ENCODE measurements at places on chromosomes 13 and 19.

GRCh38 chr13:34750078-34750931 lies 191.8 kb upstream of the NBEA start:
- no peak for DNase-seq

DNA sequence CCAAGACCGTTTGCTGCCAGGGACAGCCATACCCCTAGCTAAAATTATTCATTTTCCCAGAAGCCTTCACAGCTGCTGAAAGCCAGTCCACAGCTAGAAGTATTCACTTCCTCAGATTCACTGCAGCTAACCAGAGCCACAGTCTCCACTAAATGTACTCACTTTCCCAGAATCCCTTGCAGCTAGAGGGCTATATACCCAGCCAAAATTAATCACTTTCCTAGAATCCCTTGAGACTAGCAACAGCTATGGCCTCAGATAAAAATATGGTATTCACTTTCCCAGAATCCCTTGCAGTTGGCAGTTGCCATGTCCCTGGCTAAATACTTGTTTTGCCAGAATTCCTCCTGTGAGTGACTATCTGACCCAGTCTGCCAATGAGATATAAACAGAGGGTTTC lies 13.8 kb upstream of the MEIS3 start:
- DNase-seq: no peak

DNA sequence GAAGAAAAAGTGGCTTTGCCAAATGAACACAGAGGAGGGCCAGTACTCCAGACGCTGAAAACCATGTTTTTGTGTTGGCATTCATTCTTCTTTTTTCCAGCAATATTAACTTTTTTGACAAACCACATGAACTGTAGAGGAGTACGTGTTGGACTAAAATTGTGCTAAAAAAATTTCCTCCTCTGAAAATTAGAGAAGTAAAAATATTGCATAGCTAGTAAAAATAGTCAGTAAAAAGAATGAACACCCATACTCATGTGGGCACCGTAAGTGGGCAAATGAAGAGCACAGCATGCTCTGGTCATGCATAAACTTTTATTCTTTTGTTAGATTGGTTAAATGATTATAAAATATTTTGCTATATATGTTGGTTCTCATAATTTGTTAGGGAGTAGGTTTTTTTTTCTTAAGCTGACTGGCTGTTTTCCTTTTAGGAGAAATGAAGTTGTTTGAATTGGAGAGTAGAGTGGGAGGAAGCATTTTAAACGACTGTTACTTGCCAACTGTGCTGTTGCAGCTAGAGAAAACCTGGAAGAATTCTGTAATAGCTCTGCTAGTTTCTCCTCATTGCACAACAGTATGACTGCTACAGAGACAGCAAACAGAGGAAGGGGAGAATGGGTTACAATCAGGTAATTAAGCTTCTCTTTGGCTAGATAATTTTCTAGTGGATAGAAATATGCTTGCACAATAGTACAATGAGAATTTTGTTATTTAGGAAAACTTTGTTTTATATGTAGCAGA lies 222.4 kb downstream of the KCTD12 start:
- no peak for DNase-seq

DNA sequence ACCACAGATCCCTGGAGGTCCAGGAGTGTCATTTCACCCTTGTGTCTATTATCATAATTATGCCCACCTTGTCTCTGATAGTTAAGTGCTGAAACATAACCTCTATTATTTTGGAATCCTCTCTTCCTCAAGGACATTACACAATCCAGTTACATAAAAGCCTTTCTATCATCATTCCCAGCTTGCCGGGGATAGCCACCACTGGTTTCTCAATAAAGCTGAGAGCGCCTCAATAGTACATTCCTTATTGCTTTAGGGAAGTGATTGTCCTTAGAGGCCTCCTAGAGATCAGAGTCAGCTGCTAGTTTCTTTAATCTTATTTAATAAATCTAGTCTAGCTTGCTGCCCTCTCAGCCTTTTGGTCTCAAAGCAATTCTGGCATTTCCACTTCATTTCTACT lies 490.0 kb upstream of the ATXN8OS start:
- no peak for DNase-seq

DNA sequence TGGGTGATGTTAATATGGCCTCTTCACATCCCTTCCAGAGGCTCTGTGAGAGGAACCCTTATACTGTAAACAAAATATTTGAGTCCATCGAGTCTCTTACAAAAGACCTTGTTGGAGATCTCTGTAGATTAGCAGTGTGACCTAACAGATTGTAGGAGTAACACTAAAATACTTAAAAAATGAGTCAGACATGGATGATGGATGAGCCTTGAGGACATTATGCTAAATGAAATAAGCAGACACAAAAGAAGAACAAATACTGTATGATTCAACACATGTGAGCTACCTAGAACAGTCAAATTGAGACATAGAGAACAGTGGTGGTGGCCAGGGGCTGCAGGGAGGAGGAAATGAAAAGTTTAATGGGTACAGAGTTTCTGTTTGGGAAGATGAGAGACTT lies 152.2 kb upstream of the UBL3 start:
- peak; percentile 57 for DNase-seq

GRCh38 chr13:73939071-73939380 lies 195.2 kb downstream of the KLF12 start:
- no peak for DNase-seq

DNA sequence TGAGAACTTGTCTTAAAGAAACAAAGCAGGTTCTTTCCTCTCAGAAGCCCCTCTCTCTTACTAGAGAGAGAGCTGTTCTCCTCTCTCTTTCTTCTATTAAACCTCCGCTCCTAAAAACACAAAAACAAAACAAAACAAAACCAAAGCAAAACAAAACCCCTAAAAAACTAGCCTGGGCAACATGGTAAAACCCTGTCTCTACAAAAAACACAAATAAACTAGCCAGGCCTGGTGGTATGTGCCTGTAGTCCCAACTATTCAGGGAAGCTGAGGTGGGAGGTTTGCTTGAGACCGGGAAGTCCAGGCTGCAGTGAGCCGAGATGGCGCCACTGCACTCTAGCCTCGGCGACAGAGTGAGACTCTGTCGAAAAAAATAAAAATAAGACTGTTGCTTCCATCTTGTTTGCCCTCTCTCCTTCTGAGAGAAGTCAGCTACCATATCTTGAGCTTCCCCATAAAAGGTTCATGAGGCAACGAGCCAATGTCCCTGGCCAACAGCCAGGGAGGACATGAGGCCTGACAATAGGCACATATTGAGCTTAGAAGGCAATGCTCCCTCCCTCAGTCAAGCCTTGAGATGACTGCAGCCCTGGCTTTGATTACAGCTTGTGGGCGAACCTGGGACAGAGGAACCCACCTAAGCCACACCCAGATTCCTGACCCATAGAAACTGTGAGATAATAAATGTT lies 17.5 kb upstream of the FLT3 start:
- DNase-seq: no peak

DNA sequence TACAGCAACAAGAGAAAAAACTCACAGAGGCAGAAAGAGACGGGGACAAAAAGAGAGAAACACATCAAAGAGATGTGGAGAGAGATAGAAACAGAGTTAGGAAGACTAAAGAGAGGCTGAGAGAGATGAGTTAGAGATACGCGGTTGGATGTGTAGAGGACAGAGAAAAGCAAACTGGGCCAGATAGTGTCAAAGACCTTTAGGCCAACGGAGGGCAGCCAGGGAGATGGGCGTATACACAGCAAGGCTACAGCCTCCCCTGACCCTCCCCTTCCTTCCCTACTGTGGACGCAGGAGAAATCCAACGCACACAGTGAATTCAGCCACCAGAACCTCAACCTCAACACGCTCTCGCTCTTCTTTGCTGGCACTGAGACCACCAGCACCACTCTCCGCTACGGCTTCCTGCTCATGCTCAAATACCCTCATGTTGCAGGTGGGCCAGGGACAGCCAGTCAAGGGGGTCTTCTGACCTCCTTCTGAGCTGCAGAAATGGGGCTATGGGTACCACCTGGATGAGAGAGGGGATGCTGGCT lies 18.7 kb downstream of the CYP2B6 start:
- DNase-seq: no peak

DNA sequence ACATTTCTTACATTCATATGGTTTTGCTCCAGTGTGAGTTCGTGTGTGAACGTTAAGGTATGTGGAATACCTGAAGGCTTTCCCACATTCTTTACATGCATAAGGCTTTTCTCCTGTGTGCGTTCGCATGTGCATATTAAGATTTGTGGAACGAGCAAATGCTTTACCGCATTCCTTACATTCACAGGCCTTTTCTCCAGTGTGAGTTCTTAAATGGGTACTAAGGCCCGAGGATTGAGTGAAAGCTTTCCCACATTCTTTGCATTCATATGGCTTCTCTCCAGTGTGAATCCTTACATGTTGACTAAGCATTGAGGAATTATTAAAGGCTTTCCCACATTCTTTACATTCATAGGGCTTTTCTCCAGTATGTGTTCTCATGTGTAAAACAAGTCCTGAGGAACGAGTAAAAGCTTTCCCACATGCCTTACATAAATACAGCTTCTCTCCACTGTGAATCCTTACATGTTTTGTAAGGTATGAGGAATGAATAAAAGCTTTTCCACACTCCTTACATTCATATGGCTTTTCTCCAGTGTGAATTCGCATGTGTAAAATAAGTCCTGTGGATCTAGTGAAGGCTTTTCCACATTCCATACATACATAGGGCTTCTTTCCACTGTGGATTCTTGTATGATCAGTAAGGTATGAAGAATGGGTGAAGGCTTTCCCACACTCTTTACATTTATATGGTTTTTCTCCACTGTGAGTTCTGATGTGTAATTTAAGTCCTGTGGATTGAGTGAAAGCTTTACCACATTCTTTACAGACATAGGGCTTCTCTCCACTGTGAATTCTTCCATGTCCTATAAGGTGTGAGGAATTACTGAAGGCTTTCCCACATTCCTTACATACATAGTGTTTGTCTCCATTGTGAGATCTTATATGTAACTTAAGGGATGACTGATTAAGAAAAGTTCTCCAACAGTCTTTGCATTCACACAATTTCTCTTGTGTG lies 10.7 kb downstream of the ZNF846 start:
- DNase-seq: no peak

DNA sequence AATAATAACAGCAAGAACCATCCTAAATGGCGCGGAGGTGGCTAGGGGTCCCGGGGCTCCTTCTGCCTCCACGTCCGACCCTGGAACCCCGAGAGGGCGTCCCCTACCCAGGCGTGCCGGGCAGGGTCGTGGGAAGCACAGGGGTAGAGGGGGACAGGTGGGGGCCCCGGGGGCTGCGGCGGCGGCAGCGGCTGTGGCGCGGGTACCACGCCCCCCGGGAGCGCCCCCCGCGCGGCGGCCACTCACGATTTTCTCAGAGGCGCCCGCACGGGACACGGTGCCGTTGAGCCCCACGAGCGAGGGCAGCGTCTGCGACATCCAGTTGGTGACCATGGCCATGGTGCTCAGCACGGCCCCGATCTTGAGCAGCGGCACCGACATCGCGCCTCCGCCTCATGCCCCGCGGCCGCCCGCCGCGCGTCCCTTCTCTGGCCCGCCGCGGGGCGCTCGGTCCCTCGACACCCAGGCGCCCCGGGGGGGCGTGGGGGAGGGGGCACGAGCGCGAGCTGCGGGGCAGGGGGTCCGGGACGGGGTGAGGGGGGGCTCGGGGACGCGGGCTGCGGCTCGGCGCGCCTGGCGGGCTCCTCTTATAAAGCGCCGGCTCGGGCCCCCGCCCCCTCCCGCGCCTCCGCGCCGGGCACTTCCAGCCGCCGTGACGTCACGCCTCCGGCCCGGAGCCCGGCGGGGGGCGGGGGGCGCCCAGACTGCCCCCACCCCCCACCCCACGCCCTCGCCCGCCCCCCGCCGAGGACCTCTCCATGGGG lies 22.9 kb downstream of the OLFM2 start:
- no peak for DNase-seq

DNA sequence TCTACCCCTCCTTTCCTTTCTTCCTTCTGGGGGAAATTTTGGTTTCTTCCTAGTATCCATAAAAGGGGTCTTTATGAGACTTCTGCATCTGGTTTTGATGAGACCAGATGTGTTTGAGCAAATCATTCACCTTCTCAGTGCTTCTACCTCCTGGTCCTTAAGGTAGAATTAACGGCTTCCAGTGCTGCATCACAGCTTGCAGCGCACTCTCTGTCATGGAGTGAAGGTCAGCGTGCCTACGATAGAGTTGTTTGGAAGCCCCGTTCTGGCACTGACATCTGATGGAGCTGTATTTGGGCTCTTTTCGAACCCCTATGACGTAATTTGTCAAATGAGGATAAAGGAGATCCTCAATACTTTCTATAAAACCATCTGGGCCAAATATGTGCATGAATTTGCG lies 164.2 kb downstream of the MTUS2 start:
- DNase-seq: no peak

DNA sequence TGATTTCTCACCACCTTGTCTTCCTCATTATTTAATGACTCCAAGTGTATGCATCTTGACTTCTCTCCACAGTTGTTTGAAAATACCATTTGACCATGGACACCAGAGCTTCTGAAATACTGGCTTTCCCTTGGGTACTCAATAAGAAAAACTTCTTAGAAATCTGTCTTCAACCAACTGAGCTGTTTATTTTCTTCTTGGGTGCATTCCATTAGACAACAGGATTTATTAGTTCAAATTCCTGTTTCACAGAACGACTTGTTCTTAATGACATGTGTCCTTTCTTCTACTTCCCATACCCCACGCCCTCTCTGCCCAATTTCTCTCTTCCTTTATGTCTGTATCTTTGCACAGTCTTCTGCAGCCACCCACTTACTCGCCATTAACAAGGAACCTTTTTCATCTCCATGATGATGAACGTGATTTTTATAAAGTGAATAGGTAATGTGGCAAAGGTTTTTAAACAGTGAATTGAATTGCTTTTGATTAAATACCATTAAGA lies 11.3 kb upstream of the ITM2B start:
- DNase-seq: no peak

GRCh38 chr19:49056101-49056901 lies 1.2 kb downstream of the CGB7 start:
- DNase-seq: no peak

GRCh38 chr13:72255908-72256307 lies 388.9 kb upstream of the DACH1 start:
- peak; percentile 11 for DNase-seq

GRCh38 chr13:75647126-75647784 lies 11.1 kb downstream of the LMO7 start:
- DNase-seq: no peak

GRCh38 chr13:93715866-93716265 lies 489.3 kb downstream of the GPC6 start:
- DNase-seq: no peak

GRCh38 chr13:94322925-94323763 lies 156.3 kb downstream of the DCT start:
- no peak for DNase-seq

DNA sequence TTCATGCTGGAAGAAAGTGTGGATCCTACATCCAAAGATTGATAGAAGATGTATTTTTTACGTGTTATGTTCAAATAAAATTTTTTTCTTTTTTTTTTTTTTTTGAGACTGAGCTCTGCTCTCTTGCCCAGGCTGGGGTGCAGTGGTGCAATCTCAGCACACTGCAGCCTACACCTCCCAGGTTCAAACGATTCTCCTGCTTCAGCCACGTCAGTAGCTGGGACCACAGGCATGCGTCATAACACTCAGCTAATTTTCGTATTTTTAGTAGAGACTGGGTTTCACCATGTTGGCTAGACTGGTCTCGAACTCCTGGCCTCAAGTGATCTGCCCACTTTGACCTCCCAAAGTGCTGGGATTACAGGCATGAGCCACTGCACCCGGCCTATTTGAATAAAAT lies 65.7 kb downstream of the KLF12 start:
- DNase-seq: no peak

- peak; percentile 84 for DNase-seq
Observed at GRCh38 chr13:108463340-108463739, 166.1 kb upstream of the MYO16 start.

GRCh38 chr19:52070496-52070895 lies 21.9 kb upstream of the ZNF432 start:
- DNase-seq: peak; percentile 23

All from skeletal muscle cell (primary cell).